ENCODE measurements at places on chromosomes 6 and 20.

GRCh38 chr6:134599079-134599478 lies 281.2 kb upstream of the SGK1 start:
- DNase-seq = no peak

DNA sequence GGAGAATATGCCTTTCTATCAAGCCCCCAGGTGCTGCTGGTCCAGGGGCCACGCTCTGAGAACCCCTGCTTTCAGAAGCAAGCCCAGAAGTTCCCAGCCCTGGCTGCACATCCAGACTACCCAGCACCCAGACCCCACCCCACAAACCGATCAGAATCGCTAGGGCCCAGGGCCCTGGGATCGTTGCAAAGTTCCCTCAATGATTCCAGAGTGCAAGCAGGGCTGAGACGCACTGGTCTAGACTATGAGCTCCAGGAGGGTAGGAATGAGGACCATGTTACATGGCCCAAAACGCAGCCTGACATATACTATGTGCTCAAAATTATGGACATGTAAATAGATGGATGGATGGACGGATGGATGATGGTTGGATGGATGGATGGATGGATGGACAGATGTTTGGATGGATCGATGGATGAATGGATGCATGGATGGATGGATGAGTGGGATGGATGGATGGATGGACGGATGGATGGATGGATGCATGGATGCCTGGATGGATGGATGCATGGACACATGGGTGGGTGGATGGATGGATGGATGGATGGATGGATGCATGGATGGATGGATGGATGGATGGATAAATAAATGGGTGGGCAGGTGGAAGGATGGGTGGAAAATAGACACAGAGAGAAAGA lies 194.1 kb downstream of the PREX1 start:
- DNase-seq = no peak

GRCh38 chr6:164216368-164216767 lies 801.9 kb downstream of the QKI start:
- DNase-seq = peak; percentile 69

GRCh38 chr6:153058909-153059308 lies 56.4 kb upstream of the MTRF1L start:
- no peak for DNase-seq

GRCh38 chr6:136745300-136745699 lies 47.0 kb downstream of the MAP3K5 start:
- DNase-seq = no peak

DNA sequence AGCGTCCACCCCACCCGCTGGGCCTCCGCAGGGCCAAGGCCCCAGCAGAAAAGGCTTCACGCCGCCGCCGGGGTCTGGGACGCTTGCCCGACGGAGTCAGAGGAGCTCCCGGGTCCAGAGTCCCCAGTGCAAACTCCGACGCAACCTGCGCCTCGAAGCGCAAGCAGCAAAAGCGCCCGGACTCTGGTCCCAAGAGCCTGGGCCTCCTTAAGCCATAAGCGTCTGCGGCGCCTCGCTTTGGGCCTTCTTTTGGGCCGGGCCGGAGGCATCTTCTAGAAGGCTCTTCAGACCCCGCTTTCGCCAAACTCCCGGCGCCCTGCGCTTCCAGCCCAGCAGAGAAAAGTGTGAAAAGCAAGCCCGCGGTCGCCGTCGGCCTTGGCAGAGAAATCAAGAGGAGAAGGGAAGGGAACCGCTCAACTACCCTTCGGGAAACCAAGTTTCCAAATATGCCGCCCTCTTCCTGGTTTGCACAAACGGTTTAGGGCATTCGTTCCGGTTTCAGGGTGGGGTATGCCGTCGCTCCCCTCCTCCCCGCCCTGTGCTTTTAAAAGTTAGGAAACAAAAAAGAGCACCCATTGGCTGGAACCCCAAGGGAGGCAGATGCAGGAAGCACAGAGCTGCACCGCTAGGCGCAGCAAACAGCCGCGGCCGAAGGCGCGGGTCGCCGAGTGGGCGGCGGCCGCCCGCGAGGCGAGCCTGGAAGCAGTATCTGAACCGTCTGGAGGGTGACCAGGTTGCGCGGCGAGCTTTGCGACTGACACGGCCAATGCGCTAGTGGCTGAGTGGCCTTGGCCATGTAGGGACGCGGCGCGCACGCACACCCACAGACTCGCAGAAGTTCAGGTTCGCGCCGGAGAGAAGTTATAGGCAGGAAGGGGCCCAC lies 1.2 kb downstream of the TBX18 start:
- DNase-seq = peak; percentile 73

DNA sequence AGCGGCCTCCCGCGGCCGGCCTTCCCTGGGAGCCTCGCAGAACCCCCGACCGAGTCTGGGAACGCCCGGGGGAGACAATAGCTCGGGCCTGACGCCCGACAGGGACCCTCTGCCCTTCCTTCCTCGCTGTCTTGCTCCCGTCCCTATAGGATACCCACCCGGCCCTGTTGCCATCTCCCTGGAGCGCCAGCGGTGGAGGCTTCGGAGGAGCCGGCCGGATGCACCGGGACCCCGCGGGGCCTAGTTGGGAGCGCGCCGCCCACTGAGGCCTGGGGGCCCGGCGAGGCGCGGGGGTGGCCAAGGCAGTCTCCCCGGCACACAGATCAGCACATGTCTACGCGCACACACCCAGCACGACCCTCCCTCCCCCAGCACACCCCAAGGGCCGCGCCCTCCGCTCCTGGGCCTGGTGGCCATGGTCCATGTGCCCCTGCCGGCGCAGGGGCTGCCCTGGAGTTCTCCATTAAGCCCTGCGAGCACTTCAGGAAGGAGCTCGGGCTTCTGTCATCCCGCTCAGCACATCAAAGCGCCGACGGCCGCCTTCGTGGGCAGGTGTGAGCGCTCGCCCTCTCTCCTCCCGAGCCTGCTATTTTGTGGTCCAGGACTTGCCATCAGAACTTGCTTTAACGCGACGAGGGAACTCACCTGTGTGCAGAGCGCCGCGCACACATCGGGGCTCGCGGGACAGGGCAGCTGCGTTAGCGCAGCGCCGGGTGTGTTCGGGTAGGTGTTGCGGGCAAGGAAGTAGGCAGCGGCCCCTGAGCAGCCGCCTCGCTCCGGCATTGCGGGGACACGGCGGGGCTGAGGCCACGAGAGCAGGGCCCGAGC lies 3.7 kb downstream of the FOXF2 start:
- peak; percentile 26 for DNase-seq

GRCh38 chr6:117449549-117450439 lies 24.1 kb upstream of the ROS1 start:
- peak; percentile 87 for DNase-seq

GRCh38 chr6:134057478-134057877 lies 5.1 kb upstream of the SLC2A12 start:
- no peak for DNase-seq

GRCh38 chr6:3669916-3670315 lies 81.6 kb downstream of the PXDC1 start:
- DNase-seq = no peak

- DNase-seq = peak; percentile 44
These were observed 10.1 kb upstream of the FRK start for GRCh38 chr6:116070616-116071389.

- no peak for DNase-seq
These were observed 263.4 kb downstream of the UTRN start for GRCh38 chr6:144548536-144548935.

GRCh38 chr6:79731471-79731870 lies 100.3 kb downstream of the SH3BGRL2 start:
- DNase-seq = no peak

DNA sequence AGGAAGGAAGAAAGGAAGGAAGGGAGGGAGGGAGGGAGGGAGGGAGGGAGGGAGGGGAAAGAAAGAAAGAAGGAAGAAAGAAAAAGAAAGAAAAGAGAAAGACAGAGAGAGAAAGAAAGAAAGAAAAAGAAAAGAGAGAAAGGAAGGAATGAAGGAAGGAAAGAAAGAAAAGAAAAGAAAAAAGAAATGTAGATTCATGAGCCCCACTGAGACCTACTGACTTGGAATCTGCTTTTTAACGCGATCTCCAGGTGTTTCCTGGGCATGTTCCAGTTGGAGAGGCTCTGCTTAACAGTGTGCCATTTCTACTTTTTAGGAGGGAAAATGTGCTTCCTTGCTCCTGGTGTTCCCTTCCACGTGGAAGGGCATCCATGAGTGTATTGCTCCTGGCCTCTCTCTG lies 16.4 kb downstream of the DEFB132 start:
- DNase-seq = no peak

GRCh38 chr6:86529635-86530034 lies 407.7 kb upstream of the HTR1E start:
- no peak for DNase-seq

DNA sequence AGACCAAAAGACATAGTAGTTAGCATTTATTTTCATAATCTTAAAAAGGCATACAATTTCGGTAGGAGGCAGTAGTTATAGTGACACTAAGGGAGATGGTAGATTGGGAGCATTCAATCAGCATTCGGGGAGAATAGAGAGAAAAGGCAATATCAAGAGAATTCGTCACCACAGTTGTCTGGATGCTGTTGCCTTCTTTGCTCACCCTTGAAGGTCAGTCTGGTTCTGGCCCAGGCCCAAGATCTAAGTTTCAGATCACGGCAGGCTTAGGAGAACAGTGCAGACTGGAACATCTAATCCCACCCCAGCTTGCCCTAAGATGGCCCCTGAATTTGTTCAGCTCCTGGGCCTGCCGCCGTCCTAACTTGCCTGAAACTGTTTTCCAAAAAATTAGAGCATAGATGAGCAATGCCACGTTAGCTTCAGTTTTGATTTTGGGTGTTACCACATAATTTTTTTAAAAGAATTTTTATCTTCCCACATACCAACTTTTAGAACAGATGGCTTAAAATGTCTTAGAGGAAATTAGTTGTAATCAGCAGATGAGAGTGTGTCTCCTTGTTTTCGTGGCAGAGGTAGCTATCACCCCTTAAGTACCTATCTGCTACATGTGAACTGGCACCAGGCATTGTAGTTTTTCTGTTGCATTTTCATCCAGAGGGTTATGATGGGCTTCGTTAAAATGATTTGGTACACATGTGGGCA lies 8.3 kb upstream of the CEP85L start:
- peak; percentile 71 for DNase-seq

GRCh38 chr6:71393981-71394432 lies 105.4 kb downstream of the OGFRL1 start:
- no peak for DNase-seq

DNA sequence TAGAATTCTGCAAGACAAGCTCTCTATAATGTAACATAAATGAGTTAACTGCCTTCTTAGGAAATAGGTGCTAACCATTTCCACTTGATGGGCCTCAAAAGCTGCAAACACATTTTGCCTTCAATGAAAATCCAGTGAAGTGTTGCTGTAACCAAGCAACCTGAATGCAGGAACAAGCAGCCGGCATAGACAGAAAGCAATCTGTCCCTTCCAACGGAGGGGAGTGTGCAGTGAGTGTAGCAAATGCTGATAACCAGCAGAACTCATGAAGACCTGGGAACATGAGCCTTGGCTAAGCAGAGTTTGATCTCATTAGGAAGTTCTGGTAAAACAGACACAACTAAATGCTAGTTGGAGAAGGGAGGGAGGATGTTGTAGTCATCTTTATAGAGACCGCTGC lies 697.8 kb downstream of the KIF16B start:
- DNase-seq = peak; percentile 20

- DNase-seq = no peak
These were observed 105.9 kb upstream of the FOXC1 start for GRCh38 chr6:1503811-1504210.

DNA sequence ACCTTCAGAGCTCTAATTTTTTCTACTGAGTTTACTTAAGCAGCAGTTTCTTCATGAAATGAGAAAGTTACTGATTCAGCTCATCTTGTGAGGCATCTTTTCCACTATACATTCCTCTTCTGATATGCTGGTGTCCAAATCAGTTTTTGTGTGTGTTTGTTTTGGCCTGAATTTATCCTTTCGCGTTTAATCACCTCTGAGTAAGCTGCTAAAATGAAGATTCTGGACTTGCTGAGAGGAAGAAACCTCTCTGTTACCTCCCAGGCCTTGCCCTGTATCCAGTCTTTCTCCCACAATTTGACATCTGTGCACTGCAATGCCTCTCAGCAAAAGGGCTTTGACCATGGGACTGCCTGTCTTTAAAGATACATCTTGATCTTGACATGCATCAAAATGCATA lies 536.2 kb upstream of the NRSN1 start:
- DNase-seq = no peak

- DNase-seq = no peak
These were observed 1648.8 kb downstream of the GRIK2 start for GRCh38 chr6:103042336-103042735.

- DNase-seq = no peak
These were observed 9.0 kb upstream of the RIPPLY2 start for GRCh38 chr6:83844170-83844569.

- no peak for DNase-seq
These were observed 729.2 kb downstream of the DHX35 start for GRCh38 chr20:39691151-39691862.

DNA sequence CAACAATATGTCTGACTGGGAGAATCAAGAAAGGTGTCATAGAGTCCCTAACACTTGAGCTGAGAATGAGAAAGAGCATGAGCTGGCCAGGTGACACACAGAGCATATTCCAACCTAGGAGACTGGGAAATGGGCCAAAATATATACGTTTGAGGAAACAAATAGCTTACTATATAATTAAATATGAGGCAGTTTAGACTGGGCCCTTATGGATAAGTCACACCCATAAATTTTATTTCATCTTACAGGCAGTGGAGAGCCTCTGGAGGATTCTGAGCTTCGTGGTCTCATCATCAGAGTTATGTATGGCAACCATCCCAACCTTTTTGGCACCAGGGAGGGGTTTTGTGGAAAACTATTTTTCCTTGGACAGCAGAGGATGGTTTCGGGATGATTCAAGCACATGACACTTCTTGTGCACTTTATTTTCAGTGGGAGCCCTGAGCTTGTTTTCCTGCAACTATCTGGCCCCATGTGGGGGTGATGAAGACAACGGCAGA lies 12.9 kb upstream of the NQO2 start:
- peak; percentile 72 for DNase-seq

GRCh38 chr20:59948828-59949720 lies 8.9 kb downstream of the FAM217B start:
- peak; percentile 87 for DNase-seq

- peak; percentile 43 for DNase-seq
These were observed 48.6 kb downstream of the TPD52L1 start for GRCh38 chr6:125201961-125202729.

GRCh38 chr6:142028527-142028926 lies 104.2 kb upstream of the GJE1 start:
- no peak for DNase-seq

- no peak for DNase-seq
These were observed 15.7 kb downstream of the DCBLD1 start for GRCh38 chr6:117498159-117498558.

DNA sequence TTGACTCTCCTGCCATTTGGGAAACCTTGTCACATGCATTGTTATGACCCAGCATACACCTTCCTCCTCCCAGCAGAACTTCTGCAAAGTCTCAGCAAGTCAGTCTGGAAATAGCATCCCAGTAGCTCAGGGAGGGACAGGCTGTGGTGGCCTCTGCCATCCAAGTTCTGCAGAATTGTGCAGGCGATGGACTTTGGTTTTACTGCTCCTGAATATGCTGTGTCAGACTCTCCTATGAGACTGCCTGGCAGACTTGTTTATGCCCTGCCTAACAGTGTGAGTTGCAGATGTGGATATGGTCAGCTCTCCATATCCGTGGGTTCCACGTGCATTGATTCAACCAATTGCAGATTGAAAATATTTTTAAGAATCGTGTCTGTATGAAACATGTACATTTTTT lies 52.8 kb downstream of the SNRNP48 start:
- no peak for DNase-seq
